Nucleus accumbens (tissue), 56 donors: ENCODE measurements at places on chromosomes 4 and X.

DNA sequence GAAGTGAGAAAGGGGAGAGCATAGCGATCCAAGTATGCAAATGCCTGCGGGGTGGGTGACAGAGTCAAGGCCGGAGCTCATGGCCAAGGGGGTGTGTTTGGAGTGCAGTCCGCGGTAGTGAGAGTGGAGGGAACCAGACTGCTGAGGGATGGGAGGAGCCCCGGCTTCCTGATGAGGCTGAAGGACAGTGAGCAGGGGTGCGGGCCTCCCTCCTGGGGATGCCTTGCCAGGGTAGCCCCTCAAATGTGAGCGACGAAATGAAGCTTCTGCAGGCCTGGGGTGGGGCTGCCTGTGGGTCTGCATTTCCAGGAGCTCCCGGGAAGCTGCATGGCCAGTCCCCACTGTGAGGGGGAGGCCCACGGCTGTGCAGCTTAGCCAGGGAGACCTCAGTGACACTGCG is 45.0 kb downstream of the PSAPL1 start:
- no peak for DNase-seq

- DNase-seq = no peak
These were observed 3.7 kb upstream of the RAB9A start for GRCh38 chrX:13685126-13685763.

DNA sequence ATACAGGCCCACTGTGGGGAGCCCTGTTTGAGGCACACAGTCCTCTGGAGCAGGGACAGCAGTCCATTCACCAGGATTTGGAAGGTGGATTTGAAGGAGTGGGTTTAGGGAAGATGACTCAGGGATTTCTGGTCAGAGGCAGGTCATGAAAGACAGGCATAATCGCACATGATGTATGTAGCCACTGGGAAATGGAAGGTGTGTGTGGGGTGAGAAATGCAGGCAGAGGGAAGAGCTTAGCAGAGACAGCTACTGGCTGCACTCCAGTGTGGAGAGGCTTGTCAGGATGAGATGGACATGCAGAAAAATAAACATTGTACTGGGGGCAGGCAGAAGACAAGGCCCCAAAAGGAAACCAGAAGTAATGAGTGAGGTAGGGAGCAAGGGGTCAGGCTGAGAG is 85.2 kb upstream of the STS start:
- no peak for DNase-seq

DNA sequence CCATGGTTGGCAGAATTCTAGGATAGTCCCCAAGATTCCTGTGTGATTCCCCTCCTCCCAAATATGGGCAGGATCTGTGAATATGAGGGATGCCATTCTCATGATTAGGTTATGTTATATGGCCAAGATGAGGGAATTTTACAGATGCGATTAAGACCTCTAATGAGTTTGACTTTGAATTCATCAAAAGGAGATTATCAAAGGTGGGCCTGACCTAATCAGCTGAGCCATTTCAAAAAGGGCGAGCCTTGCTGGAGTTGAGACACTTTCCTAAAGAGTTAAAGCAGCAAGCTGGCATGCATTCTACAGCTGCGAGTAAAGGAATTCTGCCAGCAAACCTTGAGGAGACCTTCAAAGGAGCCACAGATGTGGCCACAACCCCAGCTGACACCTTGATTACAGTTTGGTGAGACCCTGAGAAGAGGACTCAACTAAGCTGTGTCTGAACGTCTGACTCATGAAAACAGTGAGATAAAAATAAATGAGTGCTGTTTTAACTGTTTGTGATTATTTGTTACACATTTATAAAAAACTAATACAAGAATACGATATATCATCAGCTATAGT is 31.7 kb upstream of the TMPRSS11D start:
- no peak for DNase-seq

DNA sequence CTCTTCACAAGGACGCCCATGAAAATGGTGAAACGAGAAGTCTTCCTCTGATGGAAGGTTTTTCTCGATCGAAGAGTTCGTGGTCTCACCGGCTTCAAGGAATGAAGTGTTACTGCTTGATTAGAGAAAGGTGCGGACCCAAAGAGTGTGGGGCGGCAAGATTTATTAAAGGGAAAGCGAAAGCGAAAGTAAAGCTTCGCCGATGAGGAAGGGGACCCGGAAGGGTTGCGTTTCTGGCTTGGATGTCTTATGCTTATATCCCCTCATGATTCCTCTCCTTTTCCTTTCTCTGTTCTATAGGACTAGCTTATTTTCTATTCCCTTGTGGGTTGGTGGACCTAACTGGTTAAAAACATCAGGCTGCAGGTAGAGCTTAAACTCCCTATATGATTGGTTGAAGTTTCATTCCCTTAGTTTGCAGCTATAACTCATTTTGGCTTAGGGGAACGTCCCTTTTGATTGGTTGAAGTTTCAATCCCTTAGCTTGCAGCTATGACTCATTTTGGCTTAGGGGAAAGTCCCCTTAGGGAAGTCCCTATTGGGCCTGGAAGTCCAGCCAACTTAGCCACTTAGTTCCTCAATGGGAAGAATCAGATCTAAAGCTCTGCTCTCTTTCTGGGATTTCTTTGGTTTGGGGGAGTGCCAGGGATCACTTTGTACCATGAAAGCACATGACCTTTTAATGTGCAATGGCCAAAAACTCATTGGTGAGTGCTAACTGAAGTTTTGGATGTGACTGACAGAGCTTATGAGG is 1025.0 kb upstream of the PCDH10 start:
- DNase-seq = no peak

DNA sequence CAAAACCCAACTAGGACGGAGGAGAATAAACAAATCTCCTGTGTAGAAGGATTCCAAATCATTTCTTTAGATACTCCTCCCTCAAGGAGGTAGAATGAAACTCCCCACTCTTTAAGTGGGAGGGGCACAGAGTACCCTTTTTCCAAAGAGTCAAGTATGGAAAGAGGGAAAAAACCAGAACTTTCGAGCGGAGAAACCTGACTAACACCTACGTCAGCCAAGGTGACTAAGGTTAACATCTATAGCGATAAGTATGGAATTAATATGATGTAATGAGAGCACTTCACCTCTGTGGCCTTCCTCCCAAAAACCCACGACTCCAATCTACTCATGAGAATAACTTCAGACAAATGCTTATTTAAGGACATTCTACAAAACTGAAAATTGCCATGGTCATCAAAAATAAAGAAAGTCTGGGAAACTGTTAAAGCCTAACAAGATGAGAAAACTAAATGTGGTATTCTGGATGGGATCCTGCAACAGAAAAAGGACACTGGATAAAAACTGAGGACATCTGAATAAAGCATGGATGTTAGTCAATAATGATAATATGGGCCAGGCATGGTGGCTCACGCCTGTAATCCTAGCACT is 157.0 kb upstream of the MAP3K15 start:
- no peak for DNase-seq

DNA sequence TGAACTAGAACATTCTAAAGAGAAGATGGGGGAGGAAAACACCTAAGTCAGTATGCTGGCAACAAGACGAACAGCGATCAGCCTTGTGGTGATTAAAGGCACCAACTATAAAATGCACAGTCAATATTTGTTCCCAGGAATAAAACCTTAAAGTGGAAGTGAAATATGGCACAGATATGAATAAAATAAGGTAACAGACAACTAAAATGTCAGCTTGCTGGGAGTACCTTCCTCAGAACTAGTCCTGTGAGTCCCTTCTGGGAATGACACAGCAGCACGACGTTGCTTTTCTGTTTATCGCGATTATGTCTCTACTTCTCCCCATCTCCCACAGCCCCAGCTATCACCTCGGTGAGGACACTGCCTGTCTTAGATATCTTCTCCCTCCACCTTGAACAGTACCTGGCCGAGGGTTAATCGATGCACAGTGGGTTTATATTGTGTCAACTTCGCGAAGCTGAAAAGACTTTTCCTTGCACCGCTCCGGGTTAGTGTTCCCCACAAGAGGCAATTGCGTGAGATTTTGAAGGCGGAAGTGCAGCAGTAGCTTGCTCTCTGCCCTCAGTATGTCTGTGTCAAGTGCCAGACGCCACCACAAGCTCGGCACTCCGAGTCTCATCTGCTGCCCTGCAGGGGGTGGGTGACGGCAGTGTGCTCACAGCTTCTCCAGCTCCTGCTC is 17.4 kb downstream of the MTNR1A start:
- no peak for DNase-seq

GRCh38 chr4:42420140-42420539 is 22.9 kb downstream of the SHISA3 start:
- DNase-seq = no peak

- DNase-seq = no peak
These were observed 1655.5 kb upstream of the AGA start for GRCh38 chr4:179097741-179098140.

- no peak for DNase-seq
These were observed 105.1 kb upstream of the GRID2 start for GRCh38 chr4:92198711-92199110.

DNA sequence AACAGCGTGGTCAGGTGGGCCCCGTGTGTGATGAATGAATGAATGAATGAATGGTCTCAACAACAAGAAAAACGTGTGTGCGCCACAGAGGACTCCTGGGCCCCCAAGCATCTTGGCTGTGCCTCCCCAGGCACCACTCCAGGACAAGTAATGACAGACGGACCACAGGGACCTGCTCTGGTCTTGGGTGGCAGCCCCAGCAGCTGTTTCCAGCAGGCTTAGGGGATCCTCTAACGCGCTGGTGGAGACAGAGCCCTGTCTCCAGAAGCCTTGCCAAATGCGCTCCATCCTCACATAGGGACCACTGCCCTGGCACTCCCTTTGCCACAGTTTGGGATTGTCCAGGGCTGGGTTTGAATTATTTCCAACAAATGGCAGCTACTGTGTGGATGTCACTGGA is 39.1 kb downstream of the PSAPL1 start:
- DNase-seq = no peak

DNA sequence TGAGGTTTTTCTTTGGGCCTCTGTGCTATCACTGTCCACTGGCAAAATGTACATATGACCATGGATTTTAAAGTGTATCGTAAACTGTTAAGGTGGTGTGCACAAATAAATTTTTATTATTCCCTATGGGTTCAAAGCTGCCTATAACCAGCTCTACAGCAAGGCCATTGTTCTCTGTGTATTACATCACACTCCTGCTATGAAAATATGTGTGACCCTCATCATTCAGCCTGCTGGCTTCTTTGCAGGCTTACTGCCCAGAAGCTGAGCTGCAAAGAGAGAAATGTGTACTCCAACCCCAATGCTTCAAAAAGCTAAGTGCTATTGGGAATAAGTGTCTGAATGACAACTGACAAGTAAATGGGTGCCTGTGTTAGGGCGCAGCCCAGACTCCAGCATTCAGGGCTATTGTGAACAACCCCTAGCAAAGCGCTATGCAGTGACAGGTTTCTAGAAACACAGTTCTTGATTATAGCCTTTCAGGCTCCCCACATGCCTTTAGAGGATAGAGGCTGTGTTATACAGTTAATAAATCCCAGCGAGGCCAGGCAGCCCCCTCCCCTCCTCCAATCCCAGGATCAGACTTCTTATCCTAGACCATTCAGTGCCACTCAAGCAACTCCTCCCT is 220.4 kb upstream of the RADX start:
- no peak for DNase-seq

DNA sequence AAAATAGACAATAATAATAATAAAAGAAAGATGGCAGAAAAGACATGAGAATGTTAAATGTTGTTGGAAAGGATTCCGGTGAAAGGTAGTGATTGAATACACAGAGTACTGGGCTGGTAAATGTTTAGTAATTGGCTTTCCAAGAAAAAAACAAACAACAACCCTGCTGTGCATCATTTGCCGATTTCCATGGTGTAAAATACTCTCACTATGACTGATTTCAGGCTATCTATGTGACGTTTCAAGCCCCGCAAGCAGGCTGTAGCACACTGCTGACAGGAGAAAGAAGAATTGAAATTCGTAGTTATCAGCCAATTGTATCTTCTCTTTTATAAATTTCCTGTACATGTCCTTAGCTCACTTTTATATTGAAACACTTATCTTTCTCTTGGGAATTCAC is 13.6 kb upstream of the SEPTIN6 start:
- no peak for DNase-seq

GRCh38 chr4:6992728-6993677 is 50.2 kb upstream of the TADA2B start:
- DNase-seq = no peak

DNA sequence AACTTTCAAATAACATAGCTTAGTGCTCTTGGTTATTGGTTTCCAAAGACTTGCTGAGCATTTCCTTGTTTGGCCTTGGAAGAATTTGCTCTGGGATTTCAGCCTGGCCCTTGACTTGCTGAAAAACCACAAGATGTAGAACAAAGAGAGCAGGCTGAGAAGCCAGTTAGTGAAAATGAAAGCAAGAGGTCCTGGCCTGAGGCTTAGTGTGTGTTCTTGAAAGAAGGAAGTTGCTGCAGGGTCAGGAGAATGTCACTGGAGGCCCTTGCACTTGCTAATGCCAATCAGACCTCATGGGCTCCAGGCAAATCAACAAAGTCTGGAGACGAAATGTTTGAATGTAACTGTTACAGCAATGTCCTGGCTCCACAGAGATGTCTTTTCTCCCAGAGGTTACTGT is 79.4 kb downstream of the SYNPO2 start:
- DNase-seq = no peak

GRCh38 chr4:184028561-184029374 is 123.7 kb downstream of the STOX2 start:
- no peak for DNase-seq

- DNase-seq = no peak
These were observed 631 bp upstream of the BMX start for GRCh38 chrX:15499976-15500375.

DNA sequence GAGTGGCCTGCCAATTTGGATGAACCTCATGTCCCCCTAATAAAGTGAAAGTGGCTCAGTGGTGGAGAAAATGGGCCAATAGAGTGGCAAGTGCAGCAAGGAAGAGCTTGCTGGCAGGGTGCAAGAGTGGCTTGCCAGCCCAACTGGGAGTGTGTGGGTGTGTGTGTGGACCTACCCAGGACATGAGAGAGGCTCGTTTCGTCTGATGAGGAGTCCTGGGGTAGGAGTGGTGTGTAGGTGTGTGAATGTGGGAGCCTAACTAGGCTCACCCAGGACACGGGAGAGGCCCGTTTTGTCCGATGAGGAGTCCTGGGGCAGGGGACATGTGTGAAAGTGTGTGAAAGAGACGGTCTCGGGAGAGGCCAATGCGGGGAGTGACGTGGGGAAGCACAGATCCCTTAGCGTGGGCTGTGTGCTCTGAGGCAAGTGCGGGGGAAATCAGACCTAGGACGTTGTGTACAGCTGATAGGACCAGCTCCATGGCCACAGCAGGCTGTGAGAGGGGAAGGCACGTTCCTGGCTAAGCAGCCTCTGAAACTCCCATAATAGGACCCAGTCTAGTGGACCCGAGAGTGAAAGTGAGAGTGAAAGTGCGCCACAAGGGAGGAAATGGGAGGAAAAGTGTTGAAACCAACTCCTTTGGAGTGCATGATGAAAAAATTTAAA is 5.3 kb downstream of the GAGE10 start:
- no peak for DNase-seq
